ENCODE measurements at places on chromosomes 5 and 9.

GRCh38 chr5:126351153-126351552 is 72.1 kb upstream of the GRAMD2B start:
- no peak for DNase-seq

- DNase-seq, result no peak
Measured at GRCh38 chr9:19938990-19939733, 150.3 kb upstream of the SLC24A2 start.

- no peak for DNase-seq
Measured at GRCh38 chr9:125631391-125632085, 75.5 kb downstream of the MAPKAP1 start.

DNA sequence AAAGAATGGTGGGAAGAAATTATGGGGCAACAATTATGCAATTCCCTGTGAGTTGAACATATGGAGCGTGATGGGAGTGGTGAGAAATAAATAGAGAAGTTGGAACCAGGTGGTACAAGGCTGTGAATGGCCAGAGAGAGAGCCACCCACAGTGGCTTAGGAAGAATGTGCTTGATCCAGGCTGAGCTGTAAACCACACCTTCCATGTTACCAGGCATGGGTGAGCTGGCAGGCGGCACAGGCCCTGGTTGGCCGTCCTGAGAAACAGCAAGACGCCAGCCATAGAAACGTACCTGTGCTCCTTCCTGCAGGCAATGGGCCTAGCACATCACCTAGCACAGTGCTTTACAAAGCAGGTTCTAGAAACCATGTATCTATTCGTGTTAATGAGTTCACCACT is 74.3 kb downstream of the EPB41L4B start:
- no peak for DNase-seq

DNA sequence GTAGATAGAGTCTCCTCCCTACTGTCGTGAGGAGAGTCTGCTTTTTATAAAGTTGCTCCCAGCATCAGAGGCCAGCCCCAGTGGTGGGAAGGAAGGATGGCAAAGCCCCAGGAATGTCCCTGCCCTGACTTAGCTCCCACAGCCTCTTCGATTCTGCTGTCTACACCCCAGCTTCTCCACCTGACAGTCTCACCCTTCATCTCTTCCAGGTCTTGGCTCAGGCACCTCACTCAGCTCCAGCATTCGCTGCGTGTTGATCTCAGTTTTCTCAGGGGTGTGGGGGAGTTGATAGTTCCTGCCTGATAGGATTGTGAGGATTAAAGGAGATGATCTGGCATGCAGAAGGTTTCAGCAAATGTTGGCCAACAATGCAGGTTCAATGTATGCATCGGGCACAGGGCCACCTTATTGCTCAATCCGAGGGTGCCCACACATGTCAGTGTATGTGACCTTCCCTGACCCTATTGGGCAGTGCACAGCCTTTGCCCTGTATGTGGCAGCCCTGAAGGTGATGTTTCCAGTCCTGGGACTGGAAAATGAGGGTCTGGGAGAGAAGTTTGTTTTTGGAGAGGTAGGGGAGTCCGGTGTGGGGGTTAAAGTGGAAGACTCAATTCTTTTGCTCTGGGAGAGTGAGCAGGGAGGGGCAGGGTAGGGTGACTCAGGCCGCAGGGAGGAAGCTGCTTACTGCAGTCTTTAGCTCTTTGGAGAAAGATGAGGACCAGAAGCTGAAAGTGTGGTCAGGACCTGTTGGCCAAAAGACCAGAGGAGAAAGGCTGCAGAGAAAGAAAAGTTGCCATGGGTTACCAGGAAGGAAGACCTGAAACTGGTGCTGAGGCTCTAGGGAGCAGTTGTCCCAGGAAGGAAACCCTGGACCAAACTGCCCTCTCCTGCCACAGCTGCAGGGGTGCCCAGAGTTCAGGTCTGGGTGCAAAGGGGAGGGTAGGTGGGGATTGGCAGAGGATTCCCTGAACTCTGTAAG is 153.2 kb downstream of the MACROH2A1 start:
- DNase-seq, result no peak

- no peak for DNase-seq
Measured at GRCh38 chr9:118268046-118268445, 563.8 kb downstream of the TLR4 start.

- no peak for DNase-seq
Measured at GRCh38 chr5:141908796-141909195, 14.9 kb upstream of the DELE1 start.

DNA sequence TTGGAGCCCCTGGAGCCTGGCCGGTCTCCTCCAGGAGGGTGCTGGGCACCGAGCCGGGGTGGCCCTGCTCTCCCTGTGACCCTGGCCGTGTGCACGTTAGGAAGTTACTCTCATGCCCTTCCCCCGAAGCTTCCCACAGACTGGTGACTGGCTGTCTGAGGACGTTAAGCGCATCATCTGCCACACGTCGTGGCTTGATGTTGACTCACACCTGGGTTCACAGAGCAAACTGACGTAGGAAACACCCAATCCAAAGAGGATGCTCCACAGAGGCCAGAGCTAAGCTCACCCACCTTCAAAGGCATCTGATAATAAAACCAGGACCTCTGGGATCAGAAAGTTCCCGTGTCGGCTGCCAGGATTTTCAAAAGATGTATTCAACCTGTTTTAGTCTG is 152.9 kb upstream of the PHYKPL start:
- no peak for DNase-seq

DNA sequence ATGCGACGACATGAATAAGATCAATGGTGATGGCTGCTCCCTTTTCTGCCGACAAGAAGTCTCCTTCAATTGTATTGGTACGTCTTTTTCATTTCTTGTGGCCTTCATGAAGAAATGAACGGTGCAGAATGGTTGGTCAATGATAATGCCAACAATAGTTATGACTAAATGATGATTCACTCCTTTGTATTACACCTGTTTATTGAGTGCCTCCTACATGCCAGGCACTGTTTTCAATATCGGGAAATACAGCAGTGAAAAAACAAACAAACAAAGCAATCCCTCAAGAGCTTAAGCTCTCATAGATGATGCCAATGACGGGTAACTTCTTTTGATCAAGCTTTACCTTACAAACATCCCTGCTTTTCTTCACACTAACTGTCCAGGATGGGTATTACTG is 117.7 kb downstream of the PAPPA start:
- no peak for DNase-seq

DNA sequence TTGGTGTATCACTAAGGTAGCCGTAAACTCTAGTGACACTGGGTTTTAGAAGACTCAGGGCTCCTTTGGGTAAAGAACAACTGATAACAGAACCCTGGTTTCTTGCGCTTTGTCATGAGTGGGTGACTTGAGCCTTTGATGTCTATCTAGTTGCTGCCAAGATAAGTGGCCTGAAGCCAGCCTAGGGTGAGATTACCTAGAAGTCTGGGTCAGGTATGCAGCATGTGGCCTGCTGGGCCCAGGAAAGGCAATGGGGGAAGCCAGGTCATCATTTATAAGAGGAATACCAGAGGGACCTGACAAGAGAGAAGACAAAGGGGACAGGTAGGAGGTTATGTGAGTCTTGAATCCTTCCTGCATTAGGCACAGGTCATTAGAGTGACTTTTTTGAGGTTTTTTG is 23.2 kb upstream of the GARNL3 start:
- DNase-seq, result no peak

DNA sequence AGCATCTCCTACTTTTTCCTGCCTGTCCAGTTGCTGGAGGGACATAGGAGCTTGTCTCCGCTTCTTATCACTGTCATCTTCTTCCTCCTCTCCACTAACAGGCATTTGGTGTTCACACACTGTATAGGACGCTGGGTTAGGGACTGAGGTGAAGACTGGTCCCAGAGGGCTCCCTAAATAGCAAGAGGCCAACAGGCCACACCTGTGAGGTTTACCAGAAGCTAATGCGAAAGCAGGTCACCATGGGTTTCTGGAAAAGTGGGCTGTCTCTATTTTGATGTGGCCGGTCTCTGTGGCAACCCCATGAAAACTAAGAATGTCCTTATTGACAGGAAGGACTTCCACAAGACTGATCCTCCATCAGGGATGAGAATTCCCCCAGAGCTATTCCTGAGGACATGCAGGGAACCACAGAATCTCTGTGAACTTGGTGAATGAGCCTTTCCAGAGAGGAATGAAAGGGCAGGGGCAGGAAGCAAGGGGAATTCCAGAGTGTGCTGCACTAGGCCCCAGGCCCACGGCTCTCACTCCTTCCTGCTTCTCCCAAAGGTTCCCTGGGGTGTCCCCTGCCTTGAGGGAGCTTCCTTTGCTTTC is 61.7 kb downstream of the DAP start:
- DNase-seq, result no peak

- peak; percentile 84 for DNase-seq
Measured at GRCh38 chr9:71249729-71250317, 128.4 kb upstream of the TRPM3 start.

DNA sequence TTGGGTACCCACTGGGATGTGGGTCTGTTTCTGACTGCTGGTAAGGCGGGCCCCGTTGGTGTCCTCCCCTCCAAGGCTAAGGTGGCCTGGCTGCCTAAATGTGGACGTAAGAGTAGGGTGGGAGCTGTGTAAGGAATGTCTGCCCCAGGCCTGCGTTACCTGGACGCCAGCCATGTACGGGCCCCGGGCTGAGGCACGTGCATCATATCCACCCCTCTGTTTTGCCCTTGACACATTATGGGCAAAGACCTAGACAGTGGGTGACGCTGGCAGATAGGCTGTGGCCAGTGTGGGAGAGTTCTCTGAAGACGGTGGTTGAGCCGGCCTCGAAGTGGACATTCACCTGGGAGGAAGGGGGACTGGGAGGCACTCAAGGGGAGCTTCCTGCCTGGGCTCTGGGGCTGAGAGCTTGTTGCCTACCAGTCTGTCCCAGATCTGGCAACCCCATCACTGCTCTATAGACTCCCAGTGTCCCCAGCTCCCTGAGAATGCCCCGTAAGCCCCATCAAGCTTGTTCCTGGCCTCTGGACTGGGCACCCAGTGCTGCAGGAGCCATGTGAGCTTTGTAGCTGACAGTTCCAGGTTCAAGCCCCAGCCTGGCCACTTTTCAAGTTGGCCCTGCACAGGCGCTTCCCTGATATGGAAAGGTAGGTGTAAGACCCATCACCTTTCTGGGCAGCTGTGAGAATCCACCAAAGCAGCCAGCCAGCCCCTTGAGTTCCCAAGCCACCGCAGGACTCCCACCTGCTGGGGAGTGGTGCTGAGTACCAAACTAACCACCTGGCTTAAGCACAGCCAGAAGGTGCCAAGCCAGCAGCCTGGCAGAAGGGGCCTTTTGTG is 3.2 kb upstream of the PRR7 start:
- no peak for DNase-seq

DNA sequence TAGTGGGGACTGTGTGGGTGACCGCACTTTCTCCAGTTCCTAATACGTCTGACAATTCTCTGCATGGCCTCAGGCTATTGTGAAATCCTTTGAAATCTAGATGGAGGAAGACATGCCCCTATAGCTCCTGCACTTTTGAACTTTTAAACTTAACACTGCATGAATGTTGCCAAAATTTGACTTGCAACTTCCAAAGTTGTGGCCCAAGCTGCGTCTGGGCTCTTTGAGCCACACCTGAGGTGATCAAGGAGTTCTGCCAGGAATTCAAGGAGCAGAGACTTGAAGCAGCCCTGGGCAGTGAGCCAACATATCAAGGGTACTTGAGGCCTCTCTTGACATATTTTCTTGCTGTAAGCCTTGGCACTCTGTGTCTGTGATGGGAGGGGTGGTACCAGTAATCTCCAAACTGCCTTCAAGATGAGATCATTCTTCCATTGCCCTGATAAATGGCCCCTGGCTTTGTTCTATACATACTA is 1336.1 kb upstream of the CDH9 start:
- DNase-seq, result no peak

- DNase-seq, result no peak
Measured at GRCh38 chr9:11356067-11356466, 743.3 kb upstream of the PTPRD start.

DNA sequence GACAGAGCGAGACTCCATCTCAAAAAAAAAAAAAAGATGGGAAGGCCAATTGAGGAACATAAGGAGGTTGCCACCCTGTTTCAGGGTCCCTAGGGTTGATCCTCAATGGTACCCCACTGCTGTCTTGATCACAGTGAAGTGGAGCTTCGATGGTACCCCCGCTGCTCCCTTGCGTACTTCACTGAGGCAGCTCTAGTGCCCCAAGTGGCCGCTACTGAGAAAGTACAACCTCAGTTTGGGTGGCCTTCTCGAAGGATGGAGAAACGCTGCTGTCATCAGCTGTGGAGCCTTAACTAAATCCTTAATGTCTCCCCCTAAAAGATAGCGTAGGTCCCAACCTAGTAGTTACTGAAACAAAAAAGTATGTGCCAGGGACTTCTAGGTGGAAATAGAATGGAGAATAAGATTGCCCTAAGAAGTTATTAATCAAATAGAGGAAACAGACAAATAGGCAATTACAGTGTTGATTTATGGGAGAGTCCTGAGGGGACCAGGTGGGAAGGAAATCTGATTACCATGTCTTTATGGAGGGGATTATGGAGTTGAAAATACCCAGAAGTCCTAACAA is 6.3 kb downstream of the TESK1 start:
- DNase-seq, result peak; percentile 26

GRCh38 chr5:21164425-21164824 is 1176.4 kb upstream of the CDH18 start:
- DNase-seq, result no peak

DNA sequence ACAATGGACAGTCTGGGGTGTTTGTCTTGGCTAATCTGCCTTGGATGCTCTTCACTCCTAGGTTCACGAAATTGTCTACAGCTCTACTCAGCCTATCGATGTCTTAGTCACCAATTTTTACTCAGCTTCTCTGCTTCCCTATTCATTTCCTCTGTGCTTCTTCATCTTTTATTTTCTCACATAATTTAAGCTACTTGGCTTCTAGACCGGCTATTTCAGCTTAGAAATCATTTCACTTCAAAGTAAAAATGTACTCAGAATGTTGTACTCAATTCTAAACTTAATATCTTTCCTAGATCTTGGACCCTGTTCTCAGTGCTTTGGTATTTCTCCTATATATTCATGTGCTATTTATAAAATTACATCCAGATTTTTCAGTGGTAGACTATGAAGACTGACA is 430.0 kb upstream of the FTMT start:
- DNase-seq, result no peak

DNA sequence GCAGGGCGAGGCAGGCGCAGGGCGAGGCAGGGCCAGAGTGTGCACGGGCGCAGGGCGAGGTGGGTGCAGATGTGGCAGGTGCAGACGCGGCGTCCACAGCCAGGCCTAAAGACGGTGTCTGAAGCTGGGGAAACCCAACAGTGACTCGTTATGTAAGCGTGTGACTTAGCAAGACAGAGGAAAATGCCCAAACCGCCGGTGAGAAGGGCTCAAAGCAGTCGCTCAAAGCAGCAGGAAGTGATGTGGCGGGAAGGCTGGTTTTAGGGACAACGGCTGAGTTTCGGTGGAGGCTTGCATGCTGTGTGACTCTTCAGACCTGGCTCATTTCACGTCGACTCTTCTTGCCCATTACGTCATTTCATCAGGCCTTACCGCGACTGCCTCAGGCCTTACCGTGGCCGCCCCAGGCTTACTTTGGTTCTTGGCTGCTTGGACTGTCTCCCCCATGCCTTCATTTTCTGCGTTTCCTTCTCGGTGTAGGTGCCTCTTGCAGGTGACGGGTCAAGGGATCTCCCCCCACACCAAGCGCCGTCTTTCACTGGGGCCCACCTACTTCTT is 50.5 kb upstream of the EXOC3 start:
- DNase-seq, result no peak

GRCh38 chr5:143054480-143054941 is 284.3 kb downstream of the ARHGAP26 start:
- no peak for DNase-seq

- no peak for DNase-seq
Measured at GRCh38 chr5:154475591-154476353, 2.3 kb downstream of the HAND1 start.

All from cerebellar nuclear complex (tissue), 1 donor.